ENCODE measurements at places on chromosomes 6 and 20.

GRCh38 chr6:130997061-130997753 is 65.8 kb downstream of the EPB41L2 start:
- DNase-seq, result no peak

DNA sequence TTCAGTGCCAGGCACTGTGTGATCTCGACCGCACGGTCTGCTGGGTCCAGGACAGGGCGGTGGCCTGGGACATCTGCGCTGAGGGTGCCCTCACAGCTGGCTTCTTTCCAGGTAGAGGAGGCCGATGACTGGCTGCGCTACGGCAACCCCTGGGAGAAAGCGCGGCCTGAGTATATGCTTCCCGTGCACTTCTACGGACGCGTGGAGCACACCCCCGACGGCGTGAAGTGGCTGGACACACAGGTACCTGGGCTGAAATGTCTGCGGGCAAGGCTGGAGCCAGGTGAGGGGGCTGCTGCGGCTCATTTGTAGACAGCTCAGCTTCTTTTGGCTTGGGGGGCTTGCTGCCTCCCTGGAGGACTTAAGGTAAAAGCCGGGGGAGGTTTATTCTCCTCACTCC is 26.6 kb downstream of the PYGB start:
- DNase-seq, result no peak

GRCh38 chr20:25061821-25062530 is 4.0 kb upstream of the ACSS1 start:
- DNase-seq, result no peak

DNA sequence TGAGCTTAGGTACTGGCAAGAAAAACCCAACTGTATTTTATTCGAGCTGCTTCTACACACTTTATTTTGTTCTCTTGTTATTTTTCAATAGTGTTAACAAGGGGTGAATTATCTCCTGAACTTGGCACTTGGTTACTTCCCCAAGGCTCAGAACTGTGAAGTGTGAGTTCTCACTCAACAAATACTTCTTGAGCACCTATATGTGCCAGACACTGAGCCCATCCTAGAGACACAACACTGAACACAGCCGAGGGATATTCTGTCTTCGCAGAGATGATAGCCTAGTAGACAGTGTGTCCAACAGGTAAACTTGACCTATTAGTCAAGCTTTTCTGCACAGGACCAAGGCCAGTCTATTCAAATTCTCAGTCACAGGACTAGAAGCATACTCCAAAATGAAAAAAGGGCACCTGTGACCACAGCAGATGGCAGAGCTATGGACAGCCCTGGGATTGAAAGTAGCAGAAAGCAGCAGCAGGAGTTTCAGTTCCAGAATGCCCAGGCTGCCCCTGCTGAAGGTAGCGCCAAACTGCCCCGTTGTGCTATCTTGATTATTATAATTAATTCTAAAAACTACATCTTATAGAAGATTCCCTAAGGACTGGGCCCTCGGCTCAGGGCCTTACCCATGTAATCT is 77.8 kb upstream of the TAB2 start:
- no peak for DNase-seq

GRCh38 chr20:31987744-31988143 is 19.8 kb downstream of the XKR7 start:
- no peak for DNase-seq

DNA sequence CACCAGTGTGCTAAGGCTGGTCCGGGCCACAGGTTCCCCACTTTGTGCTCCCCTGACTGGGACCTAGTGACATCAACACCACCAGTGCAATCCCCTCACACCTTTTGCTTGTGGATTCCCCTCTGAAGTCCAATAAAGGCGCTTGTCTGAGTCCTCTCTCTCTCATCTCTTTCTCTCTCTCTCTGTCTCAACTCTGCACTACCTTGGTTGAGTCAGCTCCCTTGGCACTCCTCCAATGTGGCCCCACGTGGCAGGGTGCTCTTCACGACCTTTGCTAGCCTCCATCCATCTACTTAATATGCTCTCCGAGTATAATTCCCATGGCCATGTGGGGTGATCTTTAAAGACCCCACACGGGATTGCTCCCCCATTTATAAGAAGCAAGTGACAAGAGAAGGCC is 385.0 kb downstream of the CD83 start:
- no peak for DNase-seq

GRCh38 chr6:20969551-20969950 is 435.3 kb downstream of the CDKAL1 start:
- DNase-seq, result no peak

GRCh38 chr20:20687319-20687718 is 25.1 kb downstream of the RALGAPA2 start:
- DNase-seq, result no peak

DNA sequence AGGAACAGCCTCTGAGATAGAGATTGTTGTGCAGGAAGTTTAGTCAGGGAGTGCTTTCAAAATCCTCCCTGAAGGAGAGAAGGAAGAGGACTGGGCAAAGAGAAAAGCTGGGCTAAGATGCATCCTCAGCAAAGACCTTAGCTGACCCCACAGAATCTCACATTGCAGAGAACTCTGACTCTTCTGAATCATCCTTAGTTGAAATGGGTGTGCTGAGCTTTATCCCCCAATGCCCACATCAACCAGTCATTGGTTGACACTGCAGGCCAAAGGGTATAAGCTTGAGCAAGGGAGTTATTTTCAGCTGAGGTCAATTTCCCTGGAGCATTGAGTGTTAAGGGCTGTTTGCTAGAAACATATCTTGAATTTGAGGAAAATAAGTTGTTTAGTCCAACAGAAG is 732.2 kb downstream of the CBLN4 start:
- no peak for DNase-seq

DNA sequence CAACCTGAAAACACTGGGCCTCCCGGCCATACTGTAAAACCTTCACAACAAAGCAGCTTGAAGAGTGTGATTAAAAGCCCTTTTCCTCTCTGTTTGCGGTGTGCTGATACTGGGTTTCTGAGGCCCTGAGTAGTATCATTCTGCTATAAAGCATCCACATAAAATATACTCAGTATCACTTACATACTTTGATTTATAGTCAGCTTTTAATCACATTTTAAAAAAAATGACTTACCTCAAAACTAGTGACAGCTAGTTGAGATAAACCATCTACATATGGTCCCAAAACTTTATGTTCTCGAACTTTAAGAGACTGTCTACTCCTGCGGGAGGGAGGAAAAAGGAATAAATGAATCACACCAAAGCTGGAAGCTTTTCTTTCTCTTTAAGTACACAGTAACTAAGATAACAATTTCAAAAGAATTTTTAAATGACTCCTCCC is 135.7 kb downstream of the KIF13A start:
- no peak for DNase-seq

DNA sequence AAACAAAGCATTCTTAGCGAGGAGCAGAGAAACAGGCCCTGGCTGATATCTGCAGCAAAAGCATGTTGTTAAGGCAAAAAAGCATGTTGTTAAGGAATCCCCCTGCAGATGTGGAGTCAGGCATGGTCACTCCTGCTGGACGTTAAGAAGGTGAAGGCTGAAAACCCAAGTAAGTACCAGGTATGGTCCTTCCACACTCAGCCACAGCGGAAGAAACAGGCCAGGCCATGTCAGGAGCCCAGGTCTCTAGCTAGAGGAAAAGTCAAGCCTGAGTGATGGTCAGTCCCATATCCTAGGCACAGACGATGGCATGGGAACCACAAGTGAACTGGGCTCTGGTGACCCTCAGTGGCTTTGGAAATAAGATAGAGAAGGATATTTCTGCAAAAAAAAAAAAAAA is 32.5 kb upstream of the MAS1L start:
- no peak for DNase-seq

GRCh38 chr20:16059841-16060240 is 513.4 kb downstream of the KIF16B start:
- no peak for DNase-seq

DNA sequence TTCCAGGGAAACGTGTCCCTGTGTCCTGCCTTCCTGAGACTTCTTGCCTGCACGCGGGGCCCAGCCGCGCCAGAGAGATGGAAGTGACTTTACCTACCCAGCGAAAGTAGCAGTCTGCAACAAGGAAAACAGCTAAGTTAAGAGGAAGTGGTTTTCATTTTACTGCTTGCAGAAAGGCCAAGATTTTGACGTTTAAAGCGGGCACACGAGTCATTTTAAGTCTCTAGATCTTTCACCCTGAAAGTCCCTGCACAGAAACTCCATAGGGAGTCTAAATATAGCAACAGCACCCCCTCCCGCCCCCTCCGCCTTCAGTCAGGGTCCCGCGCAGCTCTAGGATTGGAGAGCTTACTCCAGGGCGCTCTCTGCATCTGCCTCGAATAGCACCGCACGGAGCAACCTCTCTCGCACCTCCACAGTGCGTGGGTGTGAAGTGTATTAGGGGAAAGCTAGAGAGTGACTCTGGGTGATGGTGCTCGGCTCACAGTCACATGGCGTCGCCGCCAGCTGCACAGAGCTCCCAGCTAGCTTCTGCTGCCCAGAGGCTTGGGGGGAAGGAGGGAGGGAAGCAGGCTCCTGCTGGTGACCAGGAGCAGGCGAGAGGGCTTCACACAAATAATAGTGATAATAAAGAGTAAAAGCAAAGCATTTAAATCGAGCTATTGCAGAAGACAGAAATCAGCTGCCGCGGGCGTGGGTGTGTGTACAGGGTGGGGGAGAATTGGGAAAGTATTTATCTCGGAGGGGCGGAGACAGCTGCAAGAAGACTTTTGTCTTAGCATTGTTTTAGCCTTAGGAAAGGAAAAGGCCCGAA is 1.8 kb upstream of the KCNQ5 start:
- peak; percentile 86 for DNase-seq

DNA sequence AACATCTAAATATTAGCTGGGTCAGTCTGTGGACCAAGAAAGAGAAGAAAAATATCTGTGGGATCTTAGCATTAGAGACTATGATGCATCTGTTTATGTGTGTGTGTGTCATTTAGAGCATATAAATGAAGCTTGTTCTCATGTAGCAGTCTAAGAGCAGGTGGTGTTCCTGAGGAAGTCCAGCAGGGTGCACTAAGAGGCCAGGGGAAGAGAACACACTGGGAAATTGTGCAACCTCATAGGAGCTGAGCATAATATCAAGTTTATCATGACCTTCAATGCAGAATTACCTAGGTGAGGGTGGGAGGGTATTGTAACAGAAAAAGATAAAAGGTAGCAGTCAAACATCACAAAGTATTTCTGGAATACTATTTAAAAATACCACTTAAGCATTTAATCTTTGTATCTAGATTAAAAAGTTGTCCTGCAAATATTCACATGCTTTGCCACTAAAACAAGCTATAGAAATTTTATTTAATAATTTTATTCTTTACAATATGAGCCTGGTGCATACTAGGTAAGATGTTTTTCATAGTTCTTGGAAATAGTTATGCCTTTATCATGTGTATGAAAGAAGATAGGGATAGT is 80.5 kb downstream of the SMPDL3A start:
- no peak for DNase-seq

GRCh38 chr6:67802771-67803170 is 832.3 kb upstream of the ADGRB3 start:
- no peak for DNase-seq

DNA sequence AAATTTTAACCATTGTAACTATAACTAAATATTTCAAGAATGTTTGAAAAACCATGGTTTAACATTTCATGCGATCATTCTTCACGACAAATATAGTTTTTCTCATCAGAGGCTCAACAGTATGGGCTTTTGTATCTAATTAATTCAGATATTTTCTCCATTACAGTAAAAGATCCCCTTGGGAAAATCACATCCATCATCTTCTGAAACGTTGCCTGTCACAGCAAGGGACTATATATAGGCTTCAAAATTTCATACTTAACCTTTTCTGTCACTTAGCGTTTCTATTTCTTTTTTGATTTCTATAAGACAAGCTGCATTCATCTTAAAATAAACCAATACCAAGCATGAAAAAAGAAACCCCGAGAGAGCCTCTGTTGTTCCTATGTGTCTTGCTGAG is 710.0 kb downstream of the PRKN start:
- DNase-seq, result no peak

GRCh38 chr6:163806755-163807499 is 392.4 kb downstream of the QKI start:
- DNase-seq, result no peak

- DNase-seq, result no peak
These were observed 65.8 kb upstream of the CCDC167 start for GRCh38 chr6:37565267-37566110.

- no peak for DNase-seq
These were observed 108.4 kb downstream of the CRYBG1 start for GRCh38 chr6:106468935-106469334.

DNA sequence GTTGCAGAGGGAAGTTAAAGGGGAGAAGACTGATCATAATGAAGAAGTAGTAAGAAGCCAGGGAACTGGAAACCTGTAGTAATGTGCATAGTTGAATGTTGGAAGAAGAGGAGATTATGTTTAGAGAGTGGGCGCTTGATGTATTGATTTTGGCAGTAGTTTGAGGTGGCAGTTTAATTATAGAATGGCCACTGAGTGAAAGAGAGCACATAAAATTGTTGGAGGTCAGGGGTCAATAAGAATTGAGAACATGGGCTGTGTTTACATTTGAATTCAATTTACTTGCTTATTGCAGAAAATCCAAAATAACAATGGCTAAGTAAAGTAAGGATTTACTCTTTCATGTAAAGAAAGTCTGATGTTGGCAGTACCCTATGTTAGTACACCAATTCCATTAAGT is 15.7 kb downstream of the VTA1 start:
- DNase-seq, result no peak

- no peak for DNase-seq
These were observed 18.3 kb upstream of the SLC17A5 start for GRCh38 chr6:73671911-73672685.

GRCh38 chr20:8213831-8214587 is 81.9 kb downstream of the PLCB1 start:
- DNase-seq, result no peak

- DNase-seq, result no peak
These were observed 2.6 kb downstream of the ZNF165 start for GRCh38 chr6:28082939-28083338.

DNA sequence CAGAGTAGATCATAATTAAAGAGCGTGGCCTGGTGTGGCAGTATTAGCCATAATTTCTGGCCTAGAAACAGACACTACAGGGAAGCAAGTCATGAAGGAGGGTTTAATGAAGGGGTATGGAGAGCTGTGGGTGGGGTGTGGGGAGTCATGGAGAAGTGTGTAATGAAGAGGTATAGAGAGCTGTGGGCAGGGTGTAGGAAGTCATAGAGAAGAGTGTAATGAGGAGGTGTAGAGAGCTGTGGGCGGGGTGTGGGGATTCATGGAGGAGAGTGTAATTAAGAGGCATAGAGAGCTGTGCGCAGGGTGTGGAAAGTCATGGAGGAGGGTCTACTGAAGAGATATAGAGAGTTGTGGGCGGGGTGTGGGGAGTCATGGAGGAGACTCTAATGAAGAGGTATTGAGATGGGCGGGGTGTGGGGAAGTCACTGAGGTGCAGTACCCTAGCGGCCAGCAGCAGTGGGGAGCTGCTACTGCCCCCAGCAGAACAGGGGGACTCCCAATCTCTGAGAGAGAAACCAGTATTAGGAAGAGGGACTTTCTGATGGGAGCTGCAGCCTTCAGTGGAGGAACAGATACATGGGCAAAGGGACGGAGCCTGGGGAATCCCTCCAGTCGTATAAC is 145.4 kb upstream of the FOXA2 start:
- DNase-seq, result no peak

DNA sequence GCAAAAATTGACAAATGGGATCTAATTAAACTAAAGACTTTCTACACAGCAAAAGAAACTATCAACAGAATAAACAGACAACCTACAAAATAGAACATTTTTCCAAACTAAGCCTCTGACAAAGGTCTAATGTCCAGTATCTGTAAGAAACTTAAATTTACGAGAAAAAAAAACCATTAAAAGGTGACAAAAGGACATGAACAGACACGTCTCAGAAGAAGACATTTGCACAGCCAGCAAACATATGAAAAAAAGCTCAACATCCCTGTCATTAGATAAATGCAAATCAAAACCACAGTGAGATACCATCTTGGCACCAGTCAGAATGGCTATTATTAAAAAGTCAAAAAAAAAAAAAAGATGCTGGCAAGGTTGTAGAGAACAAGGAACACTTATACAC is 70.6 kb upstream of the GRIK2 start:
- no peak for DNase-seq

All from activated CD4-positive, alpha-beta T cell treated with anti-CD3 and anti-CD28 coated beads, Interleukin-2, amount 50 U/mL, for 24 hours (primary cell).